ENCODE measurements at places on chromosomes 1 and 21. TPM values are rescaled to one million over a fixed set of nuclear protein-coding genes. Genes with fewer than 3 reads are reported as not detected.

GRCh38 chr1:87104140-87104539 is 189.7 kb downstream of the HS2ST1 start:
- no peak for DNase-seq

DNA sequence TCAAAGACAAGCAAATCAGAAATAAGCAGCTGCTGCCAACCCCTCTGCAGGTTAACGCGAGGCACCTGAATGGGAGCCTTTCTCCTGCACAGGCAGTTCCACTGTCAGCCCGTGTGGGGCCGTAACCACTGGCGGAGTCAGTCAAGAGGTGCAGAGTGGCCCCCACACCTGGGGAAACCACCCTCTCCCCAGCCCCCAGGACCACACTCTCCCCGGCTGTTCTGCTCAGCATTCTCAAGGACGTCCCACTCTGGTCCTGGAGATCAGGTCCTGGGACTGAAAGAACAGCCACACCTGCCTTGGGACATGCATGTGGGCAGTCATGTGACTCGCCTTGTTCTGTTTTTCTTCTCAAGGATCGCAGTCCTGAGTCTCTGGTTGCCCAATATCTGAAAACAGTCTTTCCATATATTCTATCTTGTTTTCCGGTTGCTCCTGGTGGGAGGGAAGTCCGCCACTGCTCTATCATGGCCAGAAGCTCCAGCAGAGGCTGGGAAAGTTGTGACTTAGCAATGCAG is 252.5 kb downstream of the PTPRU start:
- no peak for DNase-seq

- DNase-seq = no peak
Observed at GRCh38 chr1:25137106-25137505, 95.2 kb downstream of the SYF2 start.

DNA sequence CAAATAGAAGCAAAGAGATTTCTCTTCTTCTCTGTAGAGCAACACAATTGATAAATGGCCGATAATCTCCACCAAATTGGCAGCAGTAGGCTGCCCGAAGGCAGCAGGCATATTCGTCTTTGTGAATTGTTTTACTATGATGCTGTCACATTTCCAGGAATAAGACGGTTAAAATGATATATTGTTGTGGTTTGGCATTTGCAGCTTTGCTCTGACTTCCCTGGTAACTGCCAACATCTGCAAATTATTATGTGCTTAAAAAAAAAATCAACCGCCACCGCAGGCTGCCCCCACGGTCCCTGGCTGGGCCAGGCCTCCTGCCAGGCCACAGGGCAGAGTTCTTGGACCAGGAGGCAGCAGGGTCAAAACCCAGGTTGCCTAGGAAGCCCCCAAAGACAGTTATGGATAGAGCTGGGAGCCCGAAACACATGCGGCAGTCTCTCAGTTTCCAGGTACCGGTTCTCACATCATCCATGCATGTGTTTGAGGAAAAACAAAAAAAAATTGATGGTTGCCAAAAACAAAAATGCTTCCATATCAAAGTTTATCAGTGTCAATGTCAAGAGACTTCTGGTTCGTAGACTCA is 179.3 kb downstream of the ETS2 start:
- no peak for DNase-seq

Gene GBP7
- polyA plus RNA-seq = not detected

Gene FAM43B
- polyA plus RNA-seq = not detected

Gene PROX1
- 0.07 TPM for polyA plus RNA-seq
